ENCODE measurements at places on chromosomes 4 and X. TPM values are rescaled to one million over a fixed set of nuclear protein-coding genes. Genes with fewer than 3 reads are reported as not detected.

The TRIM2 gene
- total RNA-seq: 7.0 TPM

DNA sequence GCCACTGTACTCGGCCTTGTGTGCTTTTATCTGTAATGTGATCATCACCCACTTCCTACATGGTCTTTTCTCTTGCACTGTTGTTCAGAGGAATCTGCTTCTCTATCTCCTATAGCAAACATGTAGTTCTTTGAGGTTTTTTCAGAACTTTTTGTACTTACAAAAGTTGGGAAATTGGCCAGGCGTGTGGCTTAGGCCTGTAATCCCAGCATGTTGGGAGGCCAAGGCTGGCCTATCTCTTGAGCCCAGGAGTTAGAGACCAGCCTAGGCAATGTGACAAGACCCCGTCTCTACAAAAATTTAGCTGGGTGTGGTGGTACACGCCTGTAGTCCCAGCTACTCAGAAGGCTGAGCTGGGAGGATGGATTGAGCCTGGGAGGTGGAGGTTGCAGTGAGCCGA is 30.4 kb downstream of the TAF1 start:
- DNase-seq: no peak

DNA sequence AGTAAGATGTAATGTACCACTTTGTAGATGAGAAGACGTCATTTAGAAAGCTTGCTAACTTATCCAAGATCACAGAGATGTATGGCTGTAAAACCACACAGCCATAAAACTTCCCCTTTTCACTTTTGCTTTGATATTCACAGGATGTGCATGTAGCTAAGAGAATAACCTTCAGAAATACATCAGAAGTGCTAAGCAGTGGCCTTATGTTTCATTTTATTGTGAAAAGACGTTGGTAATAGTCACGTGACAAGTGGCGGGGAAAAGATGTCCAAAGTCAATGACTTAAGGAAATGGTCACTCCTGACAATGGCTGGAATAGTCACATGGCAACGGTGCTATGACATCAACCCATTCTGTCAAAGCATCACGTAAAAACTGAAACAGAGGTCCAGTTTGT is 12.9 kb upstream of the WDR17 start:
- no peak for DNase-seq

GRCh38 chr4:3658530-3658913 is 107.7 kb upstream of the ADRA2C start:
- DNase-seq: peak; percentile 18

GRCh38 chrX:39196192-39197102 is 395.2 kb downstream of the MID1IP1 start:
- peak; percentile 35 for DNase-seq

DNA sequence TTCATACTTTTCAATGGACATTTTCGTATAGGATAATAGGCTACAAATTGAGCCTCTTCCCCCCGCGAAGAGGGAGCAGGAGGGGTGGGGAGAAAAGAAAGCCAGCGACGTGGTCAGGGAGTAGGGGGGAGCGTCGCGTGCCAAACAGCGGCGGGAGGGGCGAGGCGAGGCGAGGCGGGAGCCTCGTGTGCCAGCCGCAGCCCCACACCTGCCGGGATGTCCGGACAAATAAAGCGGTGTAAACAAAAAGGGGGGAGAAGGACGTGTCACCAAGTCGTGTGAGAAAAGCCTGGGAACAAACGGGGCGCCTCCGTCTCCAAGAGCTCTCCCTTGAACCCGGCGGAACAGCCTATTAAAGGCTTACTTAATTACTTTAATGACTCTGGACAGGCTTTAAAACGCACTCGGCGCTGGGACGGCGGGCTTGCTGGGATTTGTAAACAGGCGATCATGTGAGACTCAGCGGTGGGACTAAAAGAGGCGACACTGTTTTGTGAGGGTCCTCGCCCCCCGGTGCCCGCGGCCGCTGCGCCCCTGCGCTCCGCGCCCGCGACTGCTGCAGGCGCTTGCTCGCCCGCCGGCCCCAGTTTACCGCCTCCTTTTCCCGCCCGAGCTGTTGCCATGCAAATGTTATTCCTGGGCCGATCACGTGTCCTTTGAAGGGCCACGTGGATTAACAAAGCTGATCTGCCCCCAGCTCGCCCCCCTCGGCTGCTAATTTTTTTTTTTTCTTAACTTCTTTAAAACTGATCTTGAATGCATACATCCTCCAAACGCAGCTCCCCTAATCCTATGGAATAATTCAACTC is at the start of gene HELT:
Gene HELT (plus strand): TSS at position 527 of the 809 bp plus-strand sequence. CDS start 439 bp downstream, outside the sequence.
- DNase-seq: no peak

- no peak for DNase-seq
Observed at GRCh38 chr4:105170711-105171110, 24.0 kb downstream of the TET2 start.

GRCh38 chr4:79898055-79898454 is 175.0 kb downstream of the ANTXR2 start:
- DNase-seq: no peak

DNA sequence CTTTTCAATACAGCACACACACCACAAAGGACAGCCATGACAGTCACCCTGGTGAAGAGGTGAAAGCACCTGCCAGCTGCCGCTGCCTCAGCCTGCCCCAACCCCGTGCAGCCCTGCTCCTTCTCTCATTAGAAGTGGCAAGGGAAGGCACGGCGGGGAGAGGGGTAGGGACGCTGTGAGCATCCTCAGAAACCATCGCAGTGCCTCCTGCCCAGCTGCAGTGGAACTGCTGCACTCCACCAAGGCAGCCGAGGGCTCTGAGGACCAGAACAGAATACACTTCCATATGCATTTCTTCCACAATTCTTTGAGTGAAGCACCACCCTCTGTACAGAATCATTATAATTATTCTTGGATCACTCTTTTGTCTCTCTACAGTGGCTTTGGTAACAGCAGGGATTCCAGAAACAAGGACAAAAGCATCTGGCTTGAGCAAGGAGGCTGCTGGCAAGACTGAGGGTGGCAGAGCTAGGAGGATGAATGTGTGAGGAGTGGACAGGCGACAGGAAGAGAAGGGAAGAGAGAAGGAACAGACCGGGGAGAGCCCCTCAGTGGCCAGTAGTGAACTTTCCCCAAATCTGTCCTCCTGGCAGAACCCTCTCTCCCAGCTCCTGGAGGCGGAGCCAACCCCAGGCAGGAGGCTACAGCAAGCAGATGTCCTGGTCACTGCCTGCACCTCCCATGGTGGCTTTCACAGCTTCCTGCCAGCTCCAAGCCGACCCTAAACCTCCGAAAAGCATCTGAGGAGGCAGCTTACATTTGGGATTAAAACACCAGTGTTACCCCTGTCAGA is 73.2 kb downstream of the MTNR1A start:
- DNase-seq: no peak

- DNase-seq: no peak
Observed at GRCh38 chr4:85166318-85166717, 199.8 kb upstream of the WDFY3 start.

GRCh38 chrX:68043713-68044438 is 389.4 kb downstream of the OPHN1 start:
- DNase-seq: no peak

The LIMCH1 gene
- 49.4 TPM for total RNA-seq

GRCh38 chrX:153816831-153817690 is 13.3 kb downstream of the PDZD4 start:
- DNase-seq: no peak

DNA sequence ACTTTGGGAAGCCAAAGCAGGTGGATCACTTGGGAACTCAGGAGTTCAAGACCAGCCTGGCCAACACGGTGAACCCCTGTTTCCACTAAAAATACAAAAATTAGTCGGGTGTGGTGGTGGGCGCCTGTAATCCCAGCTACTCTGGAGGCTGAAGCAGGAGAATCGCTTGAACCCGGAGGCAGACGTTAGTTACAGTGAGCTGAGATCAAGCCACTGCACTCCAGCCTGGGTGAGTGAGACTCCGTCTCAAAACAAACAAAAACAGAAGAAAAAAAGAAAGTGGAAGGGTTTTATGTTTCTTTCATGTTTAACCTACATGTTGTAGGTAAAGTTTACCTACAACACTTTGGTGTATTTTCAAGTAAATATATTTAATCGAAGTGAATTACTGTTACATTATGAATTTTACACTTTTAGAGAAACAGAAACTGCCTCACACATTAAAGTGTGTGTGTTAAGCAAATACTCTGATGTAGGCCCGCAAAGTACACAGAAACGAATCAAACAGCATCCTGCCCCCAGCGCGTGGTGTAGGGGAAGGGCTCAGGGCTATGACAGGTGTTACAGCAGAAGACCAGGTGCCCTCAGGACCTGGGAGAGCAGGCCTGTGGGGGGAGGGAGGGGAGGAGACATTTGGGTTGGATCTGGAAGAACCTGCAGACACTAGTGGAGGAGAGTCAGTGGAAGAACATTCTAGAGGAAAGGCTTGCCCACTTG is 39.0 kb downstream of the PTTG2 start:
- DNase-seq: no peak

DNA sequence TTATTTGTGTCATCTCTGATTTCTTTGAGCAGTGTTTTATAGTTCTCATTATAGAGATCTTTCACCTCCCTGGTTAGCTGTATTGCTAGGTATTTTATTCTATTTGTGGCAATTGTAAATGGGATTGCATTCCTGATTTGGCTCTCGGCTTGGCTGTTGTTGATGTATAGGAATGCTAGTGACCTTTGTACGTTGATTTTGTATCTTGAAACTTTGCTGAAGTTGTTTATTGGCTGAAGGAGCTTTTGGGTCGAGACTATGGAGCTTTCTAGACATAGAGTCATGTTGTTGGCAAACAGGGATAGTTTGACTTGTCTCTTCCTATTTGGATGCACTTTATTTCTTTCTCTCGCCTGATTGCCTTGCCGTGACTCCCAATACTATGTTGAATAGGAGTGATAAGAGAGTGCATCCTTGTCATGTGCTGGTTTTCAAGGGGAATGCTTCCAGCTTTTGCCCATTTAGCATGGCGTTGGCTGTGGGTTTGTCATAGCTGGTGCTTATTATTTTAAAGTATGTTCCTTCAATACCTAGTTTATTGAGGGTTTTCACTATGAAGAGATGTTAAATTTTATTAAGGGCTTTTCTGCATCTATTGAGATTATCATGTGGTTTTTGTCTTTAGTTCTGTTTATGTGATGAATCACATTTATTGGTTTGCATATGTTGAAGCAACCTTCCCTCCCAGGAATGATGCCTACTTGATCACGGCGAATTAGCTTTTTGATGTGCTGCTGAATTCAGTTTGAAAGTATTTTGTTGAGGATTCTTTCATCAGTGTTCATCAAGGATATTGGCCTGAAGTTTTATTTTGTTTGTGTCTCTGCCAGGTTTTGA is 72.7 kb upstream of the BOD1L1 start:
- DNase-seq: peak; percentile 51

- DNase-seq: no peak
Observed at GRCh38 chr4:173930329-173930967, 353.0 kb downstream of the FBXO8 start.

GRCh38 chr4:13988353-13989305 is 361.1 kb upstream of the BOD1L1 start:
- peak; percentile 90 for DNase-seq

DNA sequence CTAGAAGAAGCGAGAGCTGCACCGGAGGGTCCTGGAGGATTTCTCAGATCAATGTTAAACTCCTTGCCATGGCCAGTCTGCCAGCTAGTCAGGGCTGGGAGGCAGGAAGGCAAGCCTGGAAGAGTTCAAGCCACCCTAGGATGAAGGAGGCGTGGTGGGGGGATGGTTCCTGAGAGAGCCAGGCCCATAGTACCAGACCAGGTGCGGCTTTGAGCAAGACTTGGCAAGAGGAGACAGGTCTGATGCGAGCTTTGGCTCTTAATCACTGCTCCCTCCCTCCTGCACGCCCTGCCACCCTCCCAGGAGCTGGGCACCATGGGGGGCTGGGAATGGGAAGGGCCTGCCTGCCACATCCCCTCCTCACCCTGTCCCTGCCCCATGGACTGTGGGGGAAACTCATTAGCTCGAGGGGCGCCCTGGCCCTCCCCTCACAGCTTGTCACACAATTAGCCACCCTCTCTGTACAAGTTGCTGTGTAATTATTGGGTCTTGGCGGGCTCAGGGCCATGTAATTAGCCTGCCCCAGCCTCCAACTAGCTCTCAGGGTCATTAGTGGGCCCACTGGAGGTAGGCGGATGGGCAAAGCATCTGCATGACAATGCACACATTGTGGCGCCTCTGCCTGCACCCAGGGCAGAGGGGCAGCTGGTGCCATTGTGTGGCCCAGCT is 50.3 kb downstream of the EFNB1 start:
- DNase-seq: no peak

The CA5B gene
- 1.1 TPM for total RNA-seq

DNA sequence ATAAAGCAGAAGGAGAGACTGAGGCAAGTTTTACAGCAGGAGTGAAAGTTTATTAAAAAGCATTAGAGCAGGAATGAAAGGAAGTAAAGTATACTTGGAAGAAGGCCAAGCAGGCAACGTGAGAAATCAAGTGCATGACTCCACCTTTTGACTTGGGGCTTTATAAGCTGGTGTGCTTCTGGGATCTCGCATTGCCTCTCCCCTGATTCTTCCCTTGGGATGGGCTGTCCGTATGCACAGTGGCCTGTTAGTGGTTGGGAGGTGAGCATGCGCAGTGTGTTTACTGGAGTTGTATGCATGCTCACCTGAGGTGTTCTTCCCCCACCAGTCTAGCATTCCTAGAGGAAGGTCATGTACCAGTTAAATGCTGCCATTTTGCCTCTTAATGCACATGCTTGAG is 29.1 kb upstream of the C1QTNF7 start:
- no peak for DNase-seq

DNA sequence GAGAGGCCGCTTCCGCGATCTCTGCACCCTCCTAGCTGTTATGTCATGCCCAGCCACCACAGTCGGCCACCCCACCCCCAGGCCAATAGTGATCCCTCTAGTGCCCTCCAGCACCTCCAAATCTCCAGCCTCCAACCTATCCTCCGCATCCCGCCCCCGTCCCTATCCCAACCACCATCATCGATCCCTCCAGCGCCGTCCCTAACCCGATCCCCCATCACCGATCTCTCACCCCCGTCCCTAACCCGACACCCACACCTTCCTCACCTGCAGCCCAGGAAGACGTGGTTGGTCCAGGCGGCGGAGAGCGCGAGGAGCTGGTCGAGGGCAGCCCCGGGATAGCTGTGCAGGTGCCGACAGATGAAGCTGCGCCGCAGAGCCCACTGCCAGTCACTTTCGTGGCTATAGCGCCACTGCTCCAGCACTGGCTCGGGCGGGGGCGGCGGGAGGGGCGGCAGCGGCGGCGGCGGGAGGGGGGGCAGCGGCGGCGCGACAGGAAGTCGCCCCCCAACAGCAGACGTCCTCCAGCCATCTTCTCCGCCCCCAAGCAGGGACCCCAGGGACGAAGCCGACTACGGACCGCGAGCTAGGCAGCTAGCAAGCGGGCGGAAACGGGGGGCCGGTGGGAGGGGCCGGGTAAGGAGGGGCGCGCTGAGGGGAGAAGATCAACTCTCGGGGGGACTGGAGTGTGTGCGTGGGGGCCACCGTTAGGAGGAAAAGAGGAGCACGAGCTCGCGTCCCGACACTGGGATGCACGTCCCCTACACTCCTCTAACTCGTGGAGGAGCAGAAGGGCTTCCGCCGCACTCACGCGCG is 552 bp downstream of the NKRF start:
- DNase-seq: peak; percentile 19

The UGT8 gene
- not detected for total RNA-seq

Measured in MG63 (cell line).